ENCODE measurements at places on chromosomes 4 and X.

GRCh38 chrX:10028283-10029104, 61.3 kb downstream of the CLDN34 start:
- no peak for DNase-seq

GRCh38 chrX:19902110-19902509, 14.7 kb upstream of the SH3KBP1 start:
- no peak for DNase-seq

- no peak for DNase-seq
Measured at GRCh38 chrX:21883258-21883657, 27.5 kb downstream of the YY2 start.

DNA sequence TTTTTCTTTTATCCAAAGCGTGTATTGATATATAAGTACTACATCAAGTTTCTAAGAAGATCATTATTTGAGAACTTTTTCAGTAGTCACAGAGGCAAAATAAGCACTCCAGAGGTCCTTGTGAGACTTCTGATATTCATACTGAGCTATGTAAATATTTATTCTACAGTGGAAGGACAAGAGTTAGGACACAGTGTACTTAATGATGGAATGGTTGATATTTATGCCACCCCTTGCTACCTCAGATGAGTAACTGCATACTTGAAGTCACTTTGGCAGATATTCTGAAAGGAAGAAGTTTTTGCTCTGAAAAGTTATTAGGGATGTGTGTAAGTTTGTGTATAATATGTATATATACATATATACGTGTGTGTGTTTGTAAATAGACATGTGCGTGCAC, 30.3 kb downstream of the MAGEA1 start:
- DNase-seq, result no peak

- no peak for DNase-seq
Measured at GRCh38 chrX:3485727-3486126, 139.3 kb upstream of the MXRA5 start.

Measured in DMS 273 treated with DMSO at 0.1 percent for 48 hours (cell line).